ENCODE measurements at places on chromosomes 6 and 20.

GRCh38 chr6:26550250-26550993 lies 12.3 kb downstream of the HMGN4 start:
- peak; percentile 71 for DNase-seq

- peak; percentile 64 for DNase-seq
Measured at GRCh38 chr6:31094389-31094881, 17.9 kb downstream of the C6orf15 start.

DNA sequence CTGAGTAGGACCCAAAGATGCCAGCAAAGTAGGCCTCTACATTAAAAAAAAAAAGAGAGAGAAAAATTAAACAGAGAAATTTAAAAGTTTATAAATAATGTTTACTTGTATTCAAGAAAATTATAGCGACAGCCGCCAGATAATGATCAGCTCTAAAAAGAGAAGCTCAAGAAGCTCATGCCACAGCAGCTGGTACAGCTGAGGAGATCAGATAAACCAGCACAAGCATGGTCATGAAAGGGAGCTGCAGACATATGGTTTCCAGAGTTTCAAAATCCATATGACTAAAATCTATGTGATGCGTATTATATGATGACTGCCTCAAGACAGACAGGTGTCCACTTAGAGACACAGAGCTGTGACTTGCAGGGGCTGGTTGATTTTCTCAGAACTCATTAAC lies 13.6 kb upstream of the HLA-C start:
- DNase-seq, result no peak

DNA sequence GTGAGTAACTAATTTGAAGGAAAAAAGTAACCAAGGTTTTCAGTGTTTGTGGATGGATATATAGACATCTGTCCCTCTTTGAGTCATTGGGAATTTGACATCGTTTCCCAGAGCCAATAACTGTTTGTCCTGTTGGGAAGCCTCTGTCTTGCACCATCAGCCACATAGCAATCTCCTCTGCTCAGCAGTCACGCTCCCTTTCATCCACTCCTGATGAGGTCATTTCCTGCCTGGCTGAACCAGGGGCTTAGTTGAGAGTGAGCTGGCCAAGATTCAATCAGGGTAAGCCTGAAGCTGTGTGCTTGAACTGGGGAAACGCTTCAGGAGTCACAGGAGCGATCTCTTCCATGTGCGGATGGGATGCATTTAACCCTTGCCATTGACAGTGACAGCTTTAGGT lies 121.5 kb upstream of the FOXQ1 start:
- no peak for DNase-seq

GRCh38 chr20:62804627-62805154 lies at the start of gene OGFR:
OGFR (plus strand) TSS chr20:62804835; CDS start chr20:62804860, 25 bp downstream.
- peak; percentile 48 for DNase-seq

DNA sequence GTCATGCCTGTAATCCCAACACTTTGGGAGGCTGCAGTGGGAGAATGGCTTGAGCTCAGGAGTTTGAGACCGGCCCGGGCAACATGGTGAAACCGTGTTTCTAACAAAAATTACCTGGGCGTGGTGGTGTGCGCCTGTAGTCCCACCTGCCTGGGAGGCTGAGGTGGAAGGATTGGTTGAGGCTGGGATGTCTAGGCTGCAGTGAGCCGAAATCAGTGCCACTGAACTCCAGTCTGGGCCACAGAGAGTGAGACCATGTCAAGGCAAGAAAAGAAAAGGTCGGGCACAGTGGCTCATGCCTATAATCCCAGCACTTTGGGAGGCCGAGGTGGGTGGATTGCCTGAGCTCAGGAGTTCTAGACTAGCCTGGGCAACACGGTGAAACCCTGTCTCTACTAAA lies 8.2 kb upstream of the BCAS4 start:
- no peak for DNase-seq

- peak; percentile 41 for DNase-seq
Measured at GRCh38 chr6:143941852-143942627, 66.0 kb downstream of the PLAGL1 start.

DNA sequence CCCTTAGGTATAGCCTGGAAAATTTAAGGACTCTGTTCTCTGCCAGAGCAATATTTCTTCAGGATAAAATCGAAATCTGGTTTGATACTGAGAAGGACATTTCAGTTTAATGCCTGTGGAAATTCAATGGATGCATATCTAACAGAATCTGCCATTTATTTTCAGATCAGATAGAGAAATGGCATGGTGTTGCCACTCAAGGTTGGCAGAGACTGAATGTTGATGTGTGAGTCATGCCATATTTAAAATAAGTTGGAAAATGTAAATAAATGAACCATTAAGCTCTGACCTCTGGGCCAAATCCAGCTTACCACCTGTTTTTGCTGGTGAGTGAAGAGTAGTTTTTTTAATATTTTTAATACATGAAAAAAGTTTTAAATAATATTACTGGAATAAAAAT lies 594.6 kb downstream of the DOK5 start:
- DNase-seq, result no peak

DNA sequence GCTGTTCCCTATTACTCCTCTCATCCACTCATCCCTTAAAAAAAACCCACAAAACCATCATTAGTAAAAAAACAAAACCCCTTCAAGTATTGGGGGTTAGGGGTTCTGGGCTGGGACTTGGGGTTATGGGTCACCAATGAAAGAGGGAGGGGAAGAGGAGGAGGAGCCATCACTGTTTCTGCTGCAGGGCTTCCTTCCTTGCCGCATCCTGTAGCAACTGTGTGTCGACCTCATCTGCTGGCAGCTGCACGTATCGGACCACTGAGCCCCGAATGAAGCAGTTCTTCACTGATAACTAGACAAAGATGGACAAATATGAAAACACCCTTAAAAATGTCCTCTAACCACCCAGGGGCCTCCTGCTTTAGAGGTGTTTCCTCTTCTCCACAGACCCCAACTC lies 2.0 kb upstream of the VARS1 start:
- DNase-seq, result no peak

DNA sequence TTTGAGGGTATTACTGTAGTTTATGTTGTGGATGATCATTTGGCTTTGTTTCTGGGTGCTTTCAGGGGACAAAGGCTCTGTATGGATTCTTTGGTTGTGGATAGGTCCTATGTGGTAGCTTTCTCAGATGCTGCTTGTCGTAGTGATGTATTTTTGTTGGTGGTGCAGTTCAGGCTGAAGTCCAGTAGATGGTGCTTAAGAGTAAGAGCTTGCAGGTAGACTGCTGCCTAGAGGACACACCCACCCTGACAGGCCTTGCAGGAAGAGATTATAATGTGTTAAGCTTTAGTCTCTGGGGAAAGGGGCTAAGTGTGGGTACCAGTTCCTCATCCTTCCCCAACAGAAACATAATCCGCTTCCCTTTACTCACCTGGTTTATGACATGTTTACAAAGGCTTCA lies 62.6 kb upstream of the ADGRB3 start:
- peak; percentile 44 for DNase-seq

DNA sequence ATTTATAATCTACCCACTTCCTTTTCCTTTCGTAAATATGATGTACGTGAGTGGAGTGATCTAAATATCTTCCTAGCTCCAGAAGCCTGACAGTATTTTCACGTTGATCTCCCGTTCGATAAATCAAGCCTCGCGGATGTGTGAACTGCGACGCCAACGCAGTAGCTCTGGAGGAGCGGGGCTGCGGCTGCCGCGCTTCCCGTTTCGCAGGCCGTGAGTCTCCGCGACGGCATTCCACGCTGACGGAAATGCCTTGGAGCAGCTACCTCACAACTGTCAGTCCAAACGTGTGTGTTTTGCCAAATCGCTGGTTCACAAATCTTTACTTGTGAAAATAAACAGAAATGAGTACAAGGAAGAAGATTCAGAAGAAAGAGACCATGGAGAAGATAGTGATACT lies 41.2 kb downstream of the BTBD3 start:
- no peak for DNase-seq

GRCh38 chr20:37259031-37259430 lies 2.6 kb downstream of the GHRH start:
- no peak for DNase-seq

GRCh38 chr6:167276772-167277533 lies 14.2 kb upstream of the UNC93A start:
- DNase-seq, result no peak

- no peak for DNase-seq
Measured at GRCh38 chr6:100468016-100468622, 3.4 kb upstream of the SIM1 start.

GRCh38 chr6:163741743-163742363 lies 327.3 kb downstream of the QKI start:
- no peak for DNase-seq

GRCh38 chr20:43863330-43863729 lies 51.3 kb upstream of the TOX2 start:
- DNase-seq, result no peak

GRCh38 chr6:22808466-22808865 lies 239.1 kb downstream of the HDGFL1 start:
- DNase-seq, result no peak

DNA sequence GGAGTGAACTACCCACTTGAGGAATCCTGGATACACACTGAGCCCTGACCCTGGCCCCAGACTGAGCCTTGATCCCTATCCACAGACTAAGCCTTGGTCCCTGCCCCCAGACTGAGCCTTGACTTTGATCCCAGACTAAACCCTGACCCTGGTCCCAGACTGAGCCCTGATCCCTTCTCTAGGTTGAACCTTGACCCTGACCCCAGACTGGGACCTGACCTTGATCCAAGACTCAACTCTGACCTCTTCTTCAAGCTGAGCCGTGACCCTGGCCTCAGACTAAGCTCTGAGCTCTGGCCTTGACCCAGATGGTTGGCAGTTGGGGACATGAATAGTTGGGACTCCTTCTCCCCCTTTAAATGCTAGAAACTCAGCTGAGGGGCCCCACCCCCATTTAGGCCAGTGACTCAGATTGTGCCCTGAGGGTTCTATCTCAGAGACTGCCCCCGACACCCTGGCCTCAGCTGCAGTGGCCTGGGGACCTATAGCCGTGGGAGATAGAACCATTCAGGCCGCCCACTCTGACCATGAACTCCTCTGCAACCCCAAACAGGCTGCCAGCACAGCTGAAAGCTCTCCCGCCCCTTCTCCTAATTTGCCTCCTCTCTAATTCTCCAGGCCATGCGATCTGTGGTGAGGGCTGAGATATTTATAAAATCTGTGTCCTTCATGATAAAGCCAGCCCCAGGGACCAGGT lies 84.7 kb downstream of the DLGAP4 start:
- DNase-seq, result no peak

- DNase-seq, result no peak
Measured at GRCh38 chr20:13028673-13029072, 19.9 kb downstream of the SPTLC3 start.

- DNase-seq, result no peak
Measured at GRCh38 chr6:153129873-153130514, 1.1 kb downstream of the RGS17 start.

DNA sequence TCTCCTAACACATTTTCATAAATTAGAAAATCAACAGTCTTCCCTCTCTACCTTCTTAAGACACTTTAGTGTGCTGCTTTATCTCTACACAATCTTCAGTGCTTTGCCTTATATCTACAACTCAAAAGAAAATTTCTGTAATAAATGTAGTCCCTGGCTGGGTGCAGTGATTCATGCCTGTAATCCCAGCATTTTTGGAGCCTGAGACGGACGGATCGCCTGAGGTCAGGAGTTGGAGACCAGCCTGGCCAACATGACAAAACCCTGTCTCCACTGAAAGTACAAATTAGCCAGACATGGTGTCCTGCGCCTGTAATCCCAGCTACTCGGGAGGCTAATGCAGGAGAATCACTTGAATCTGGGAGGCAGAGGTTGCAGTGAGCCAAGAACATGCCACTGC lies 9.7 kb upstream of the EDN1 start:
- no peak for DNase-seq

GRCh38 chr20:18225632-18226031 lies 62.7 kb upstream of the ZNF133 start:
- no peak for DNase-seq

DNA sequence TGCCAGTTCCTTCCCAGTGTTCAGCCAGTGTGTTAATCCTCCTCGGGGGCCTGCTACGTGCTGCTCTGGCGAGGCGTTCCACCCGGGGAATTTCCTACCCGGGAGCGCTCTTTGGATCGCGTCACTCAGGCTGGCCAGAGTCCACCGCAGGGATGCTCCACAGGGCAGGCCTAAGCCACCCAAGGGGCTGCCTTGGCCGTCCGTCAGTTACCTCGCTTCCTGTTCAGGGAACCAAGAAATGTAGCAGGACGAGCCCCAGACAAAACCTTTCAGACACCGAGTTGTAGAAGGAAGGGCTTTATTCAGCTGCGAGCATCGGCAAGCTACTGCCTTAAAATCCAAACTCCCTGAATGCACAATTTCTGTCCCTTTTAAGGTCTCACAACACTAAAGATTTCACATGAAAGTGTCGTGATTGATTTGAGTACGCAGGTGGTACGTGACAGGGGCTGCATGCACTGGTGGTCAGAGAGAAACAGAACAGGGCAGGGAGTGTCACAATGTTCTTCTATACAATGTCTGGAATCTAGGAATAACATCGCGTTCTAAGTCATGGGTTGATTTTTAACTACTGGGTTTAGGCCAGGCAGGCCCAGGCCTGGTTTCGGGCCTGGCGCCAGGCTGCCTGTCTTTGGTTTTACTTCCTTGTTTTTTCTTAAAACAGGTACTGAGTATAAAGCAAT lies 15.7 kb upstream of the POU5F1 start:
- DNase-seq, result no peak

DNA sequence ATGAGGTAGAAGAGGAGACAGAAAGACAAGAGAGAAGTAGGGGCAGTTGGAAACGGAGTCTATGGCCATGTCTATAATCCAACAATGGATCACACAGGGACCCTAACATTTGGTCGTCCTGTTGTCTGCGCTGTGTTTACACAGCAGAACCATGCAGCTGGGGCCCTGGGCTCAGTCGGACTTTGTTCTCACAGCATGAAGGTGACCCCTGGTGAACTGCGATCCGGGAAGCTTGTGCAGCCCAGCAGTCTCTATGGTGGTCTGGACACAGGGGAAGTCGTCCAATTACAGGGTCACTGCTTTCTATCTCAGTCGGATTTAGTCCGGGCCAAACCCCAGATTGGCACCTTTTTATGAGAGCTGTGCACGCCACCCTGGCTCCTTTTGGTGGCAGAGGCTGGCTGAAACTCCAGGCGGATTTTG lies 153.6 kb downstream of the FOXA2 start:
- DNase-seq, result peak; percentile 73

GRCh38 chr6:47440719-47441118 lies 36.9 kb upstream of the CD2AP start:
- DNase-seq, result peak; percentile 81
